Stimulated activated CD8-positive, alpha-beta memory T cell treated with anti-CD3 and anti-CD28 coated beads, Interleukin-4, amount 100 ng/mL, for 1 hour (primary cell): ENCODE measurements at places on chromosomes 3 and 15.

DNA sequence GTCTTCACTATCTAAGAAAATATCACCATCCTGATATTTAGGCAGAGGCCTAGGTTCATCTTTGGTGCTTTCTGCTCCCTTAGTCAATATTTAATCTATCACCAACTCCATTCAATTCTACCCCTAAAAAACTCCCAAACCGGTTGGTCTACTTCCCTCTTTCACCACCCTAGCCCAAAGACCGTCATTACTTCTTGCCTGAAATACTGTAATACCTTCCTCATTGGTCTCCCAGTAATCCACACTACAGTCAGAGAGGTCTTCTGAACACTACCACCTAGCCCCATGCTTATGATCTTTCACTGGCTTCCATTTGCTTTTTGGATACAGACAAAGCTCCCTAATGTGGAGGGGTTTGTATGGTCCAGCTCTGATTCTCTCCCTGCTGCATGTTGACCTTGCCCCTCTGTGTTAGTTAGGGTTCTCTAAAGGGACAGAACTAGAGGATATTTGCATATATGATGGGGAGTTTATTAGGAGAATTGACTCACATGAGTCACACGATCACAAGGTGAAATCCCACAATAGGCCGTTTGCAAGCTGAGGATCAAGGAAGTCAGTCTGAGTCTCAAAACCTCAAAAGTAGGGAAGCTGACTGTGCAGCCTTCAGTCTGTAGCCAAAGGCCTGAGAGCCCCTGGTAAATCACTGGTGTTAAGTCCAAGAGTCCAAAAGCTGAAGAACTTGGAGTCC lies 36.4 kb upstream of the ATP2C1 start:
- no peak for DNase-seq

DNA sequence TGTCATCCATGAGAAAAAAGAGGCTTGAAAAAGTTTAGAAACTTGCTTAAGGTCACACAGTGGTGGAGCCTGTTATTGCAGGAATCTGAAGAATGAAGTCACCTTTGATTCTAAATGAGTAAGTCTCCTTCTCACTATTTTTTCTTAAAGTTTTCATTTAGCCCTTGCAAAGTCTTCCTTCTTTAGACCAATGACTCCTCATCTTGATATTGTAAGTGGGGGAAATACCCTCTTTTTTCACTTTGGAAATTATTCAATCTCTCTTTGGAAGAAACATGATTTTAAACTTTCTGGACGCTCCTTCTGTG lies 787 bp upstream of the SLMAP start:
- DNase-seq: no peak

- no peak for DNase-seq
These were observed 227.5 kb downstream of the NEK10 start for GRCh38 chr3:27141668-27142067.

DNA sequence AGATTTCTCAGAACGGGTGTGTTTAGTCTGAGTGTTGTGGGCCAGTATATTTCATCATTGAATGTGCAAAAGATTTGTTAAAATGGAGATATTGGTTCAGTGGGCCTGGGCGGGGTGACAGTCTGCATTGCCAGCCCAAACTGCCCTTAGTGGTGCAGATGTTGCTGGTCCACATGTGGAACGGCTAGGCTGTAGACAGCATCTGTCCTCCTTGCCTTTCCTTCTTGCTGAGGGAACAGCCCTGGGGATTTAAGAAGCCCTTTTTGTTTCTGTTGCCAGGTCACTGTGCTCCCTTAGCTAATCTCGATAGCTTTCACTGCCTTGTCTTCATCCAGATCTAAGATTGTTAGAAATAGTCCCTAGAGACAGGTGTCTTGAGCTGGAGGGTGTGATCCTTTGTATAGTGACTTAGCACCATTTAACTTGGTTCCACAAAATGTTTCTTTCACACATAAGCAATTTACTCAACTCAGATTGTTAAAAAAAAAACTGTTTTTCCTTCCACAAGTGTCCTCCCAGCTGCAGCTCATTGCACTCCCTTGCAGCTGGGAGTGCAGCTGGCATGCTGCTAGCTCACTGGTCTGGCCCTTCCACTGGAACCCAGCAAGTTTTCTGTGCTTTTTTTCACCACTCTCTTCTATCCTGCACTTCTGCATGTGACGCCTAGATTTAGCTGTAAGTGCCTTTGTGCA lies 37.5 kb downstream of the GAP43 start:
- no peak for DNase-seq

DNA sequence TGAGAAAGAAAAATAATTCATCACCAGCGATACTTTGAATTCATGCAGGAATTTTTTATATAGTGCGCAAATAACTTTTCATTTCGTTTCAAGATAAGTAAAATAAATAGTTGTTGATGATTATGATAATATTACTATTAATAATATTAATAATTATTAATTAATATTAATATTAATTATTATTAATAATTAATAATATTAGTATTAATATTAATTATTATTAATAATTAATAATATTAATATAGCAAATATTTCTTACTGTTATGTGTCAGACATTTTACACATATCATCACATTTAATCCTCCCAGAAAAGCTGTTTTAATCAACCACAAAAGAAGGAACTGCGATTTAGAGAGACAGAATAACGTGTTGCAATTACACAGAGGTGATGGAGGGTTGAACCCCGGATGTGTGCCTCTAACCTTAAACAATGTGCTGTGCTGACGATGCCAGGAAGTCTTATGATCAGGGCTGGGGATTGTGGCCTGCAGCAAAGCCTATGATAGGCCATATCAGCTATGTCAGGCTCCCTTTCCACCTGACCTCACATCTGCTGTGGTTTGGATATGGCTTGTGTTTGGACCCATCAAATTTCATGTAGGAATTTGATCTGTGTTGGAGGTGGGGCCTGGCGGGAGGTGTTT lies 263.5 kb upstream of the NR2F2 start:
- no peak for DNase-seq

DNA sequence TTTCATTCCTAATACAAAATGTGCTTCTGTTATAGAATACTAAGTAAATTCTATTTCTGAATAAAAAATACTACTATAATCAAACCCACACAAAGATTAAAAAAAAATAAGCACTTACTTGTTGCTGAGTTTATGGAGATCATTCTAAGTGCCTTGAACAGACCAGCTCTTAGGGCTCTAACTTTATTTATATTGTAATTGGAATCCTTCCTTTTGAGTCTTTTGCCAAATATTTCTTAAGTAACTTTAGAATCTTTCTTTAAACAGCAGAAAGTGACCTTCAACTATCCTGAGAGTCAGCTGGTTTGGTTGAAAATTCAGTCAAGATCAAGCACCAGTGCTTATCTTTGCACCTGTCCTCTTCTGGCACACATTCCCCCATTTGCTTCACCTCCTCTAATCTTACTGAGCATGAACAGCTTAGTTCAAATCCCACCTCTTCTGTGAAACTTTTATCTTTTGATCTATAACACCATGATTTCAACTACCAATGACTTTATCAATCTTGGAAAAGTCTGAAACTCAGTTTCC lies 149.3 kb downstream of the VPS13C start:
- no peak for DNase-seq

GRCh38 chr3:45781271-45781670 lies 15.1 kb downstream of the SLC6A20 start:
- DNase-seq: no peak
